ENCODE measurements at places on chromosomes 7 and 10. TPM values are rescaled to one million over a fixed set of nuclear protein-coding genes. Genes with fewer than 3 reads are reported as not detected.

TFR2 gene
- total RNA-seq, result 8.7 TPM

MMD2 gene
- not detected for total RNA-seq

DNA sequence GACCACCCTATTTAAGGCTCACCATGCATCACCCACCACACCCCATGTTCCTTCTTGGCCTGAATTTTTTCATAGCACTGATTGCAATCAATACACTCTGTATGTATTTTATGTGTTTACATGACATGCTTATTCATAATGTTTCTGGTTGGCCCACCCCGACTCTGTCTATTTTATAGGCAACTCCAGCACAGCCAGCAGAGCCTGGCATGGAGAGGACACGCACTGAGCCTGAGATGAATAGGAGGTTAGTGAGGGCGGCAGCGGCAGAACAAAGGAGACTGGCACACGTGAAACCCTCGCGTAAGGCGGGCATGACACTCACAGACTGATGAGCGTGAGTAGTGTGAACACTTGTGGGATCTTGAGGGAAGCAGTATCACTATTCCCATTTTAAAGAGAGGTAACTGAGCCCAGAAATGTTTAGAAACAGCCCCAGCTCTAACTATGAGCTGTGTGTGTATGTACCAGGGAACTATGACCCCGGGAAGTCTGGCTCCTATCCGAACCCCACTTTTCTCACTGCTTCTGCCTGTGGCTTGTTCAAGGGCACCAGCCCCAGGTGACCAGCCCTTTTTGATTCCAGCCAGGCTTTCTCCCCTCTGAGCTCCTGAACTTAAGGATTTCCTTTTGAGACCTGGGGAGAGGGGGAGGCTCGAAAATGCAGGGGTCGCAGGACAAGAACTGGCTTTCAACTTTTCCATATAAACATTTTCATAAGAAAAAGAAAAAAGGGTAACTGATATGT is 113.3 kb downstream of the ARHGAP22 start:
- H3K36me3 ChIP-seq, result no peaks in the 10 kb centered on the region
- peaks cover 10% of the 10 kb centered on the region for H3K27me3 ChIP-seq
- H3K27ac ChIP-seq, result no peak overlapping the region

GRCh38 chr7:29042824-29043231 is 84.7 kb upstream of the TRIL start:
- no peak overlapping the region for H3K27ac ChIP-seq
- H3K36me3 ChIP-seq, result no peaks in the 10 kb centered on the region
- no peak overlapping the region for H3K4me3 ChIP-seq

C10orf62 gene
- not detected for total RNA-seq

HHEX gene
- total RNA-seq, result 0.55 TPM

DNA sequence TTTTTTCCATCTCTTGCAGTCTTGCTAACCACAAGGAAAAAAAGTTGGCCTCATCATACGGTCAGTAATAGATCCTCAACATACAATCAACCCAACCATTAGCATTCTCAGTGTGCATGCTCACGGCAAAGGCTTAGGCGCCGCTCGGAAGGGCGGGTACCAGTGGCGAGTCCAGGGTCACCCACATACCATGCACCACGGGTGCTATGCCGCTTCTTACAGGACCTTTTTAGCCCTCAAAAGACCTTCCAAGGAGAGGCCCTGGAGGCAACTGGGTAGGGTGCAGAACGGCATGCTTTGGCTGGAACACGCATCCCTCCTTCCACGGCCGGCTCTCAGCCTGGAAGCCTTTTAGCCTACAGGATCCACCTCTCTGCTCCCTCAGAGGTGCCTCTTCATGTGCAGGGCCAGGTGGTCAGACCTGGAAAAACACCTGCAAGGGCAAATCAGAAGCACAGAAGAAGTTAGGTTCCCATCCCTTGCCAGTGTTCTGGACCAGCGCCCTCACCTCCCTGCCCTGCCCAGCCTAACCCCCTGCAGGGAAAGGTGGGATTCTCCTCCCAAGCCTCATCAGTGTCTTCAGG is 5.8 kb downstream of the KLF6 start:
- peak overlapping the region; percentile 96 for H3K4me3 ChIP-seq
- peak overlapping the region; percentile 98 for H3K27ac ChIP-seq
- DNase-seq, result no peak

DNA sequence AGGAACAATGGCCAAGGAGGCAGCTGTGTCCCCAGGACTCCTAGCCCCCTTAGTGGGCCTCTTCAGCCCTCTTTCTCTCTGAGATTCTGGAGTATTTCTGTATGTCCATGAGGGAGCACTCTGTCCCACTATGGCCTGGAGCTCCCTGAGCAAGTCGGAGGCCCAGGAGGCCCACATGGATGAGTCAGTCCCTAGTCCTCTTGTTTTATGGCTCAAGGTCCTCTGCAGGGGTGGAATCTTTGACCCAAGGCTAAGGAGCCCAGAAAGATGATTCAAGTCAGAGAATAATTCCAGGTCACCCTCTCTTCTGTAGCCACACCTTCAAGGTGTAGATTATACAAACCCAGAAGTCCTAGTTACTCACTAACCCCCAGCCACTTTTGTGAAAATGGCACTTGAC is 125.6 kb downstream of the PLXNA4 start:
- H3K4me3 ChIP-seq, result no peak overlapping the region
- no peak for DNase-seq
- no peaks in the 10 kb centered on the region for H3K27me3 ChIP-seq
- H3K4me1 ChIP-seq, result peaks cover 49% of the 10 kb centered on the region

DNA sequence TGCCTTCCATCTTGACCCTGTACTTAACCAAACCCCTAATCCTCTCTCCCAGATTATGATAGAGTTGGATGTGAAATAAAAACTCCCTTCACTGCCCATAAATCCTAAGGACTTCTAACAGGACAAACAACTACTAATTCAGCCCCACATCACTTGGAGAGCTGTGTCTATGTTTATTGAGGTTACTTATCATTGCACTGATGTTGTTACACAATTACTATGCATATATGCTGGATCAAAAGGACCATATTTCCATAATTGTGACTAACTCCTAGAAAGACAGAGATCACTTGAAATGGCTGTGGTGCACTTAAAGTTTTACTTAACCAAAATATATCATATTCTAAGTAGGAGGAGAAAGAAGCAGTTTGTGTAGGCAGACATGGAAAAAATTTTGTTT is 144.9 kb upstream of the AGK start:
- H3K27me3 ChIP-seq, result peaks cover 5% of the 10 kb centered on the region
- no peaks in the 10 kb centered on the region for H3K4me1 ChIP-seq
- no peak overlapping the region for H3K27ac ChIP-seq
- no peaks in the 10 kb centered on the region for H3K36me3 ChIP-seq

GRCh38 chr10:119245272-119245671 is 37.9 kb downstream of the GRK5 start:
- H3K36me3 ChIP-seq, result no peaks in the 10 kb centered on the region
- no peak overlapping the region for H3K27ac ChIP-seq
- no peaks in the 10 kb centered on the region for H3K27me3 ChIP-seq
- no peak for DNase-seq
- peaks cover 15% of the 10 kb centered on the region for H3K4me1 ChIP-seq
- H3K4me3 ChIP-seq, result no peak overlapping the region

DNA sequence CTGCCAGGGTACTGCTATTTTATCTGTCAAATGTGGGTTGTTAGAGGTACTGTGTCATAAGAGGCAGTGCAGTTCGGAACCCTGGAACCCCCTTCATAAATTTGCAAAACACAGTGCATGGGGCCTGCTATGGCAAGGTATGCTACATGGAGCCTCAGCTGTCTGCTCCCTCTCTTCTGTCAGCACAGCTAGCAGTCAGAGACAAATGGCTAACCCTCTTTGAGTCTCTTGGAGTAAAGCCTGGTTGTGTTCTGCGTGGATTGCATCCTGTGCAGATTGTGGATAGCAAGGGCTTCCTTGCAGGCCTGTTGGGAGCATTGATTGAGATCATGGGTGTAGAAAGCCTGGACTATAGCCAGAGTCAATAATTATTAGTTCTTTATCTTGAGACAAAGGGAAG is 397.8 kb downstream of the AUTS2 start:
- H3K4me1 ChIP-seq, result no peaks in the 10 kb centered on the region
- H3K27ac ChIP-seq, result no peak overlapping the region
- no peaks in the 10 kb centered on the region for H3K36me3 ChIP-seq
- no peak for DNase-seq
- H3K4me3 ChIP-seq, result no peak overlapping the region

PSD gene
- total RNA-seq, result 4.2 TPM

- H3K27me3 ChIP-seq, result peaks cover 6% of the 10 kb centered on the region
- no peaks in the 10 kb centered on the region for H3K4me1 ChIP-seq
- no peak for DNase-seq
- no peak overlapping the region for H3K27ac ChIP-seq
- no peaks in the 10 kb centered on the region for H3K36me3 ChIP-seq
These were observed 42.6 kb downstream of the TMEM270 start for GRCh38 chr7:73903321-73904218.

GRCh38 chr7:139721417-139721816 is 56.4 kb downstream of the HIPK2 start:
- H3K36me3 ChIP-seq, result peaks cover 4% of the 10 kb centered on the region
- no peak overlapping the region for H3K4me3 ChIP-seq
- H3K27me3 ChIP-seq, result no peaks in the 10 kb centered on the region

- DNase-seq, result no peak
- peaks cover 56% of the 10 kb centered on the region for H3K36me3 ChIP-seq
- peak overlapping the region; percentile 59 for H3K27ac ChIP-seq
These were observed 75.8 kb upstream of the MRLN start for GRCh38 chr10:59829024-59829423.
